Right lung (tissue), 10 donors: ENCODE measurements at places on chromosomes 12 and 14.

DNA sequence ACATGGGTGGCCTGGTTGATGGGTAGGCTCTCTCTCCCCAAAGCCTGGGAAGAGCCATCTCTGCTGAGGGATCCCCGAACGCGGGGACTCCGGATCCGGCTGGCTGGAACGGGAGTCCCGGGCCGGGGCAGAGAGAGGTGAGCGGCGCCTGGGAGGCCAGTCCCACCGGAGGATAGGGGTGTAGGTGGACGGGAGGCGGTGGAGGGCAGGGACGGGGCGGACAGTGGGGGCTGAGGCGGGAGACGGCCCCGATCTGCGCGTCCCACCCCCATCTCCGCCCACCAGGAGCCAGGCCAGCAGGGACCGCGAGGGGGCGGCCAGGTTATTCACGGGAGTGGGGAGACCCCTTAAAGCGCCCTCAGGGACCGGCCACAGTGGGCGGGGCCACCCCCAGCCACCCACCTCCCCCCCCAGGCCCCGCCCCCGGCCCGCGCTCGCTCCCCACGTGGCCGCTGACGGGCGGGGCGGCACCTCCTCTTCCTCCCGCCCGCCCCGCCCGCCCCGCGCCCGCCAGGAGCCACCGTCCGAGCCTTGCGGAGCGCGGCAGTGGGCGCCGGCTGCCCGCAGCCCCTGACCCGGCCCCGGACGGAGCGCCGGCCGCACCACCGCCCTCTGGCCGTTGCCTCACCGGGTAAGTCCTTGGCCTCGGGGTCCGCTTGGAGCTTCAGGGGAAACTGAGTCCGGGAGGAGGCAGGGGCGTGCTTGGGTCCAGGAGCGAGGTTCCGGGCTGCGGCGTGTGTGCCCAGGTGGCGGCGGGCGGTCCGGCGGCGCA, at the start of gene INF2:
Gene INF2 (plus strand): TSS at position 510 of the 772 bp plus-strand sequence. CDS start 11,748 bp downstream, outside the sequence.
- DNase-seq = peak; percentile 60

- no peak for DNase-seq
Measured at GRCh38 chr12:40980427-40980961, 207.6 kb upstream of the PDZRN4 start.

- no peak for DNase-seq
Measured at GRCh38 chr12:10661338-10661737, 12.5 kb downstream of the STYK1 start.

DNA sequence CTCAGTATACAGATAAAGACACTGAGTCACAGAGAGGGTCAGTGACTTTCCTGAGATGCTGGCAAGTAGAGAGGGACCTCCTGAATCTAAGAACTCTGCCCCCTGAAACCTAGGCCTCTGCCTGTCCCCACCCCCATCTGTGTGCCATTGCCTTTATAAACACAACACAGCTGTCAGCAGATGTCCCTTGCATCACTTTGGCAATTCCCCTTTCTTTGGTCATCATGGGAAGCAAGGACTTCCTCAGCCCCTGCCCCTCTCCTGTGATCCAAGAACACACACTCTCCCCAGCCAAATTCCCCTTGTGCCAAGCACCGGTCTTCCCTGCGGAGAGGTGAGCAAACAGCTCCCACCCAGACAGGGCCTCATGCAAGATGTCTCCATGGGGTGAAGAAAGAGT, 8.3 kb downstream of the TSPAN11 start:
- DNase-seq = no peak
